Stimulated activated CD8-positive, alpha-beta memory T cell treated with anti-CD3 and anti-CD28 coated beads, Interleukin-4, amount 100 ng/mL, for 4 hours (primary cell): ENCODE measurements at places on chromosomes 16 and 17.

DNA sequence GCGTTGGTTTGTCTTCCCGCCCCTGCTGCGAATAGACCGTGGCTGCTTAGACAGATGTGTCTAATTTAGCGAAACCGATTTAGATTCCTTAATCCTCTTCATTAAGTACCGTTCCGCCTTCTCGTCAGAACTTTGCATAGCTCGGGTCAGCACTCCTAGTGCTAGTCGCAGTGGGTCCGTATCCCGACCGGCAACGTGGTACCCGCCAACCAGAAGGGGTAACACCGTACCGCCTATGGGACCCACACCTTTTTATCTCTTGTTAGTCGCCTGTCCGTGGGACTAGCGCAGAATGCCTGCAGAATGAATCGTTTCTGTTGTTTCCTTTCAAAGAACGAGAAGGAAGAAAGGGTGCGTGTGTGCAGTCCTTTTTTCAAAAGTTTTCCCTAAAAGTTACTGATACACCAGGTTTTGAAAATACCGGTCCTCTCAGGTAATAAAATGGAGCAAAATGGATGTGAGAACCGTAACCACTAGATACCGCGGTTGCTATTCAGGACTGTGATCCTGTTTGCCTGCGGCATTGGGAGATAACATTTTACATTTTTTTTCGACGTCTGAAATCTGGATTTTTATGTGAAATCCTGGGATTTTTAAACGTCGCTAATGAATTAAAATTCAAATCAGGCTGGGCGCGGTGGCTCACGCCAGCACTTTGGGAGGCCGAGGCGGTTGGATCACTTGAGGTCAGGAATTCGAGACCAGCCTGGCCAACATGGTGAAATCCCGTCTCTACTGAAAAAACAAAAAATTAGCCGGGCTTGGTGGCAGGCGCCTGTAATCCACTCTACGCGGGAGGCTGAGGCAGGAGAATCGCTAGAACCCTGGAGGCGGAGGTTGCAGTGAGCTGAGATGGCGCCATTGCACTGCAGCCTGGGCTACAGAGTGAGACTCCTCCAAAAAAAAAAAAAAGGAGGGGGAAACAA, 998 bp upstream of the SRSF1 start:
- DNase-seq = no peak

- no peak for DNase-seq
Measured at GRCh38 chr16:83744441-83744981, 63.3 kb upstream of the HSBP1 start.

GRCh38 chr16:66097751-66098150, 268.7 kb upstream of the CDH5 start:
- no peak for DNase-seq

DNA sequence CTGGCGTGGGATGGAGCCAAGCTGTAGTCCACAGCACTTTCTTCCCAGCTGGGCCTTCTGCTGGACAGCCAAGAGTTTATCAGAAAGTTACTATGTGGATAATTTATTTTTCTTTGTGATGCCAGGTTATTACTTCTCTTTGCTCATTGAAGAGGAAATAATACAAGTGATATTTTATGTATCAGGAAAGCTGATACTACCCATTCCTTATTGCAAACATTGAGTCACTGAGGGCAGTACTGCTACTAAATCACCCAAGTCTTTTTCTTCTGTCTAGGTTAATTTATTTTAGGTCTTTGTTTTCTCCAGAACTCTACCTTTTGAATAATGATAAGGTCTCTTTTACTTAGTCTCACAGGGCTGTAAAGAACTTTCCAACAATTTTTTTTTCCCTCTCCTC, 8.3 kb downstream of the NUP93 start:
- DNase-seq = no peak

GRCh38 chr17:78120971-78121800, 7.4 kb downstream of the TMC6 start:
- DNase-seq = no peak

- DNase-seq = no peak
Measured at GRCh38 chr17:44965481-44966234, 2.4 kb downstream of the C1QL1 start.

DNA sequence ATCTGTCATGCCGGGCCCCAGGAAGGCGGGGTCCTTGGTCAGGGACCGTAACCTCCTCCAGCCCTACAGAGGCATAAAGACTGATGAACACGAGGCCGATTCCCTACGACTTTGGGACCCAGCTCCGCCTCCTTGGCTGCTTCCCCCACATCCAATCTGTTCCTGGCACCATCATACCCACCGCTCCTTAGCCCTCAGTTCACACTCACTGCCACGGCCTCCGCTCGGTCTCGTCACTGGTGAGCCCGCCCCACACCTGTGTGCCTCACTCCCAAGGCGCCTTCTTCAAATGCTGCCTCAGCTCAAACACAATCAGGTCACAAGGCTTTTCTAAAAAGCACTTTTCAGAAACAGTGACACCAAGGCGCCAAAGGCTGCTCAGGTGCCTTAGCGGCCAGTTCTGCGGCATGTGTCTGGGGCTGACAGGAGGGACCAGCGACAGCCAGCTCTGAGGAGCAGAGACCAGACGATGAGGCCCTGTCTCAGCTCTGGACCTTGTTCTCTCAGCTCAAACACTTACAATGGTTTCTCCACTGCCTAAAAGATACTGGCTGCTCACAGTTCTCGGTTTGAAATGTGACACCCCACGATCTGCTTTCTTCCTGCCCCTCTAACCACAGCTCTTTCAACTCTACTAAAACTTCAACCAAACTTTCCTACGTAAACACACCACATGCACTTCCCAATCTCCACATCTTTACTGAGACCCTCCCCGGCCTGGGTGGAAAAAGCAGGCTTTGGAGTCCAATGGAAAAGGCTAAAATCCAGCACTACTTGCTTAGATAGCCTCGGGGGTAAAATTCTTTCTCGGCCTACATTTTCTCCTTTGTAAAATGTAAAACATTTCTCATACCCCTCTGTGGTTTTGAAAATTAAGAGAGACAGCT, 33.2 kb downstream of the CYB5D2 start:
- DNase-seq = no peak
